ENCODE measurements at places on chromosomes 3 and 15.

DNA sequence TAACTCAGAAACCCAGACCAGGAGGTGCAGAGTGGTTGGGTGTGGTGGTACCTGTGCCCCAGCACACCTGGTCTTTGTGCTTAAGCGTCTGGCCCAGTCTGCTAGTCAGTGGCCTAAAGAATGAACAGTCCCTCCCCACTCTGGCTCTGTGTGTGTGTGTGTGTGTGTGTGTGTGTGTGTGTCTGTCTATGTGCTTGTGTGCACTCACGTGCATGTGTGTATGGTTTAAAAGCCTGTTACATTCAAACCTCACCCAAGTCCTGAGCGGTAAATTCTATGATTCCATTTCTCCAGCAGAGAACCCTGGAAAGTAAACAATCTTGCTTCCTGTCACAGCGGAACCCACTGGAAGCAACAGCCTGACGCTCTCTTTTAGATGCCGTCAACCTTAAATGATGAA is 34.2 kb downstream of the EDEM1 start:
- no peak for DNase-seq

- peak; percentile 89 for DNase-seq
These were observed 35.7 kb upstream of the APEH start for GRCh38 chr3:49638445-49638844.

GRCh38 chr15:39698444-39699390 is 83.9 kb downstream of the FSIP1 start:
- DNase-seq: no peak

DNA sequence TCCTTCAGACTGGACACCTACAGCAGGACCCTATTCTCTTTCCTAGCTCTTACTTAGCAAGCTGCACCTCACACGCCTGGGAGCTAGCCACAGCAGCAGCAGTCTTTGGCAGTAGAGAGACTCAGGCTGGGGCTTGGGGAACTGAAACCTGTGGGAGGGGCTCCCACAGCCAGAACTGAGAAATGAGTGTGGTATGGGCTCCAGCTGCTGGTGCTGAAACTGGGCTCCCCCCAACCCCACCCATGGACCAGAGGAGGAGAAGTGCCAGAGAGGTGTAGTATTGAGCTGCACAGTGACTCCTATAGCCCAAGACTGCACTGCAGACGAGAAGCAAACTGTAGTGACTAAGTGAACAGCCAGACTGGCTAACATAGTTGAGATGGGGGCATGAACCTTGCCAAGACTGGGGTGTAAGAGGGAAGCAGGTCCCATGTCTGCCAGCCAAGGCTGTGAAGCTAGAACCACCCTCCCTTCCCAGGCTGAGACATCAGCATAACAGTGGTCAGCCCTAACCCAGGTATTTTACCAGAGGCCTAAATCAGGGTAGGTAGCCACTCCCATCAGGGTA is 62.5 kb downstream of the MYO5A start:
- no peak for DNase-seq

GRCh38 chr3:97552186-97552585 is 212.4 kb upstream of the ARL6 start:
- no peak for DNase-seq

- DNase-seq: no peak
These were observed 200.9 kb upstream of the ZPLD1 start for GRCh38 chr3:102233881-102234280.

DNA sequence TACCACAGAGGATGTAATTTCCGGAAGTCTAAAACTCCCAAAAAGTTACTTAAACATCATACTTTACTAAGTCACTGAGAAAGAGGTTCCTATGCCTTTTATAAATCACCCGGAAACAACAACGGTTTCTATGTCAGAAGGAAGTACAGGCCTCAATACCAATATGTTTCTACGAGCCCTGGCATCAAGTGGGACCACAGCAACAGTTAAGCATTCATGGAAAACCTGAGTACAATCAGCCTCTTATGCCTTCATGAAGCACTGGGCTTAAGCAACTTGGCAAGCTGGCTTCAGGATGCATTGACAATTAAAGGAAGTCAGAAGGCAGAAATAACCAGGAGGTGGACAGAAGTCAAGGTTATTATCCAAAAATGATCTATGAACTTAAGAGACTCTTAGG is 19.1 kb upstream of the B3GNT5 start:
- no peak for DNase-seq

DNA sequence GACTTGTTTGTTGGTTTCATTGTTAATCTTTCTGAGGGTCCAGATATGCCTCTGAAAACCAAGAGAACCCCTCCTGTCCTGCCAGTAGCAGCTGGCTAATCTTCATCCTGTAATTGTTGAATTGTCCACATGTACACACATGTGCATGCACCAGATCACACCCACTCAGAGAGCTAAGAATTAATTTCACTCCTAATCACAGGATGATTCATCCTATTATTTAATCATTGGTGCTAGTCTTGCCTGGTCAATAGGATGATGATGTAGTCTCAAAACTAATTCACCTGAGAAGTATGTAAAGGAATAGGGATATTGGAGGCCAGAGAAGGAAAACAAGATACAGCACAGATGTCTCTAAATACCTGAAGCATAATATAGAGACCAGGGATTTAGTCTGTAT is 7.8 kb upstream of the AHSG start:
- no peak for DNase-seq

DNA sequence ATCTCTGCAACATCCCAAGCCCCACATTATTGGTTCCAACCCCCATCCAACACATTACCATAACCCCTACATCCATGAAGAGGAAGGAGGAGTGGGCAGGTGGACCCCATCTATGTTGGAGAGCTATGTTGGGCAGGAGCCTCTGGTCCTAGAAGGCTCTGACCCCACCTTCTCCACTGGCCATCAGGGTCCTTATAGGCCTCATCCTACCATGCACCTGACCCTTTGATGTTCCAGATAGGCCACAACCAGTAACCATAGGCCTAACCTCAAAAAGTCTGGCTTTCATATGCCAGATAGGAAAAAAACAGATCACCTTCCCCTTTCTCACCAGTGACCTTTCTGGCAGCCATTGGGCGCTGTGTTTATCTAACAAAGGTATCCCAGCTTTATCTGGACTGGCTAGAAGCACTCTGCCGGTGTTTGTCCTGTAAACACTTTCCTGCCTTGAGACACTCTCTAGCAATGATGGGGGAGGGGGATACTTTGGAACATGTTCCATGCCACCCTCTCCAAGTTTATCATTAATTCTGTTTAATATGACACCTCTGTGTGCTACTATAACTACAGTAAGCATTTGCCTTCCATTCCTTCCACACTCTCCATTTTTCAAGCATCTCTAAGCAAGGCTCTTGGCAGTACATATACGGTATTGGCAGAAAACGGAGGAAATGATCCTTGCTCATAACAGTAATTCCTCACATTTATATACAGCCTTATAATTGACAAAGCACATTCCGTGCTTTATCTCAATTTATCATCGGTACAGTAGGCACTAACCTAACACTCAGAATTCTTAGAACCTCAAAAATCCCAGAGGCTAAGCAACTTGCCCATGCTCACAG is 377.1 kb downstream of the VPS13C start:
- DNase-seq: no peak

DNA sequence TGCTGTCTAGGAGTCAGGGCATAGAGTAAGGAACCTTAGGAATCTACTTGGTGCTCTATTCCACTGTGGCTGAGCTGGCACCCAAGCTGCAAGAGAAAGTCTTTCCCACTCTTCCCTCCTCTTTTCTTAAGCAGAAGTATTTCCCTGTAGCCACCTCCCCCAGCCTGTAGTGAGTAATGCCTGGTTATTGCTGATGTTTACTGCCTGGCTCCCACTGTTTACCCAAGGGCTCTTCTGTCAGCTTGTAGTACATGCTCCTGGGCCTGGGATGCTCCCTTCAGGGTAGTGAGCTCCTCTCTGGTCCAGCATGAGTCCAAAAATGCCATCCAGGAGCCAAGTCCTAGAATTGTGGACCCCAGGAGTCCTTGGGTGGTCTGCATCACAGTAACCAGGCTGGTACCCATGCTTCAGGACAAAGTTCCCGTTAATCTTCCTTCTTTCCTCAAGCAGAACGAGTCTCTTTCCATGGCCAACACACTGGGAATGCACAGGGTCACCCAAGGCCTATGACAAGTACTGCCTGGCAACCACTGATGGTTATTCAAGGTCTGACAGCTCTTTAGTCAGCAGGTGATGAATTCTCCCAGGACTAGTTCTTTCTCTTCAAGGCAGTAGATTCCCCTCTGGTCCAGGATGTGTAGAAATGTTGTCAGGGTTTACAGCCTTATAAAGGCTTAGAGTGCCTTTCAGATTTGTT is 17.6 kb downstream of the GALK2 start:
- DNase-seq: no peak

DNA sequence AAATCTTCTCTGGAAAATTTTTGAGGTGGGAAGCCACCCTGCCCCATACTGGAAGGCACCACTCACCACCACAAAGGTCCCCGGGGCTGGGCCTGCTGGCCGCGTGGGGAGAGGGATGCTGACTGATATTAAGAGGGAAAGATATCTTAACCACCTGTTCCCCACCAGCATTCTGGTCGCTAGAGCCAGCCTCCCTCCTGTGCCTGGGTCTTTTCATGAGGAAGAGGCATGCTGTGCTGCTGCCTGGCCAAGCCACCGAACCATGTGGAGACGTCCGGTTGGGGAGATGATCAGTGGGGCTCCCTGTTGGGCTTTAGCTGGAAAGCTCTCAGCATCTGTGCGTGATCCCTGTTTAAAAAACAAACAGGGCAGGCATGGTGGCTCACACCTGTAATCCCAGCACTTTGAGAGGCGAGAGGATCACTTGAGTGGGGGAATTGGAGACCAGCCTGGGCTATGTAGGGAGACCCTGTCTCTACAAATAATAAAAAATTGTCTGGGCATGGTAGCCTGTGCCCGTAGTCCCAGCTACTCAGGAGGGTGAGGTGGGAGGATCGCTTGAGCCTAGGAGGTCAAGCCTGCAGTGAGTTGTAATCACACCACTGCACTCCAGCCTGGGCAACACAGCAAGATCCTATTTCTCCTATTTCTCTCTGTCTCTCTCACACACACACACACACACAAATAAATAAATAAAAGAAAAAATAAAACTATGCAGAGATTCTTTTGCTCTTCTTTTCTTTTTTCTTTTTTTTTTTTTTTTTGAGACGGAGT is 1.0 kb downstream of the KLHL18 start:
- no peak for DNase-seq

GRCh38 chr15:93708724-93709445 is 522.5 kb upstream of the MCTP2 start:
- DNase-seq: no peak

DNA sequence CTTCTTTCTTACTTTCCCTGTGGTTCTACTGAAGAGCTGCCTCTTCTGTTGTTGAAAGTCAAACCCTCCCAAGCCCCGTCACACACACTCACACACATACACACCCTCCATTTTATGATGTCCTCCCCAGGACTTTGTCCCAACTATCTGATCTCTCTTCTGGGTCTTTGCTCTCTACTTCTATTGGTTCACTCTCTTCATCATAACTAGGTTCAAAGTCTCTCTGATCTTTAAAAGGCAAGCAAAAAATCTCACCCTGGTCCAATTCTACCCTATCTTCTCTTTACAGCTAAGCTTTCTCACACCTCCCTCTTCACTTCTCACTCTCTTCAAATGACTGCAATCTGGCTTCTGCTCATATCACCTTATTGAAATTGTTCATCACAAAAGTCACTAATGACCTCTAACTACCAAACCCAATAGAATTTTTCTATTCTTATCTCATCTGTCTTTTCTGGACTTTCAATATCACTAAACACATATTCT is 34.8 kb downstream of the LRRFIP2 start:
- no peak for DNase-seq

DNA sequence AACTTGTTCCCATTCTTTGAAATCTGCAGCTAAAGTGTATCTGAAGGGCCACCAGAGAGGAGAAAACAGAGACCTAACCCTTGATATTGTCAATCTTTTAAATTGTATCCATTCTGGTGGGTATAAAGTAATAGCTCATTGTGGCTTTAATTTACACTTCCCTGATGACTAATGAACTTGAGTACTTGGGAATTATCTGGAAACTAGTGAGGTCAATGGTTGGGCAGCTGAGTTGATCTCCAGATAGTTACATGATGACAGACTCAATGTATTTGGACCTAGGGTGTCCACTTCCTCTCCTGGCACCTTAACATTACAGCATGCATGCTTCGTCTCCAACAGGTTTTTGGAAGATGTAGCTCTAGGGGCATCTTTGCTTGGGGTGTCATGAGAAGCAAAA is 195.2 kb downstream of the PDCD6IP start:
- no peak for DNase-seq

GRCh38 chr3:17158941-17159682 is 274.4 kb downstream of the PLCL2 start:
- no peak for DNase-seq

- no peak for DNase-seq
These were observed 15.4 kb upstream of the CSPG4 start for GRCh38 chr15:75727851-75728715.

- DNase-seq: no peak
These were observed 6.4 kb downstream of the UBP1 start for GRCh38 chr3:33433843-33434242.

DNA sequence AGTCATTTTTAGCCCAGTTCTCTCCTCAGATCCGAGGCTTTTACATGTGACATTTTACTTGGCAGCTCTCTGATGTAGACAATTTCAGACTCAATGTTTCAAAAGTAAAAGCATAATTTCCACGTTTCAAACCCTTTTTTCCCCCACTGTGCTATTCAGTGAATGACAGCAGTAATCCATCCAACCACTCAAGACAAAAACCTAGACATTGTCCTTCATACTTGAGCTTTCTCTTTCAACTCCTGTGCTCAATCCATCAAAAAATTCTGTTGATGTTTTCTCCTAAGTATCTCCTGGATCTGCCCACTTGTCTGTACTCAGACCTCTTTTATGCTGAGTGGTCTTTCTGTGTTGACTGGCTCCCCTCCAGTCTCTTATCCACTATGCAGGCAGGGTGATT is 214.7 kb downstream of the CHL1 start:
- no peak for DNase-seq

GRCh38 chr3:172931746-172932285 is 181.3 kb downstream of the ECT2 start:
- no peak for DNase-seq

GRCh38 chr15:38692789-38693062 is 128.1 kb upstream of the RASGRP1 start:
- no peak for DNase-seq

- peak; percentile 27 for DNase-seq
These were observed 168.5 kb upstream of the FAM3D start for GRCh38 chr3:58835086-58835485.

DNA sequence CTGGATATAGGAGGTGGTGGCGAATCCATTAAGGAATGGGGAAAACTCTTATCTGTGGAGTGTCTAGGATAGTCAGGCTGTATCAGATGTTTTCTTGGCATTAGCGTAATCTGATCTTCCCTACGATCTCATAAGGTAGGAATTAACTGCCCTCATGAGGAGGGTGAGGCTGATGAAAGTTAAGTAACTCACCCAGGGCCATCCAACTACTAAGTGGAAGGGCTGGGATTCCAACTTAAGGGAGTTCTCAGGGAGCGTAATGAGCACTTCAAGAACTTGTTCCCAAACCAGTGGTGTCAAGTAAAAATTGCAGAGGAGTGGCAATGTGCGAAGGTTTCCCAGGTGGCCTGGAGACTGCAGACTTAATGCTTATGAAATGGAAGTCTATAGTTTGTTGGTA is 55.9 kb upstream of the OSBPL11 start:
- no peak for DNase-seq
